Stomach (tissue), 19 donors: ENCODE measurements at places on chromosomes 1 and 21. TPM values are rescaled to one million over a fixed set of nuclear protein-coding genes. Genes with fewer than 3 reads are reported as not detected.

The CFAP410 gene
- total RNA-seq, result 21.1 TPM

The CEP104 gene
- 128 TPM for total RNA-seq

DNA sequence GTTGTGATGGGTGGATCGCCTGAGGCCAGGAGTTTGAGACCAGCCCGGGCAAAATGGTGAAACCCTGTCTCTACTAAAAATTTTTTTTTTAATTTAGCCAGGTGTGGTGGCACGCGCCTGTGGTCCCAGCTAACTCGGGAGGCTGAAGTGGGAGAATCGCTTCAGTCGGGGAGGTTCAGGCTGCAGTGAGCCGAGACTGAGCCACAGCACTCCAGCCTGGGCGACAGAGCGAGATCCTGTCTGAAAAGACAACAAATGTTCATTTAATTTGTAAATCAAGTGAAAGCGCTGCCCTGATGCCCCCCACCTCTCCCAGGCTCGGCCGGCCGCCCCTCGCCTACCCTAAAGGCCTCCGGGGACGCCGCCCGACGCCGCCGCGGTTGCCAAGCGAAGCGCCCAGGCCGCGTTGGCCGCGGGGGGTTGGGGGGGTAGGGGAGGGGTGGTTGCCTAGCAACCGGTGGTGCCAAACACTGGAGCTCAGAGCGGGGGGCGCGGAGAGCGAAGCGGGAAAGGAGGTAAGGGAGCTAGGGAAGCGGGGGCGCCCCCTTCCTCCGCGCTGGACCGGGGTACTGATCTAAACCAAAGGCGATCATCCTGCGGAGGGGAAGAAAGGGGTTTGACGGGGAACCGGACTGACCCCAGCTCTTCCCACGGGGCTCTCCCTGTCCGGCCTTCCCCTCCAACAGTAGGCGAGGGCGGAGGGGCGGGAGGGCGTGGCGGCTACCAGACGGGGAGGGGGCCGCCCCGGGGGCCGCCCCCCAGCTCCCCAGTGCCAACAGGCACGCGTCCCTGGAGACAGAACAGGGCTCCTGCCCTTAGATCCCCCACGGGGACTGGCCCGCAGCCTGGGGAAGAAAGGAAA, at the start of gene TEKT2:
Gene TEKT2 (plus strand): TSS at position 460 of the 862 bp plus-strand sequence. CDS start 828 bp downstream, outside the sequence.
- peak; percentile 92 for DNase-seq
- peaks cover 19% of the 10 kb centered on the region for H3K4me1 ChIP-seq
- H3K27me3 ChIP-seq, result no peaks in the 10 kb centered on the region
- no peaks in the 10 kb centered on the region for H3K36me3 ChIP-seq

DNA sequence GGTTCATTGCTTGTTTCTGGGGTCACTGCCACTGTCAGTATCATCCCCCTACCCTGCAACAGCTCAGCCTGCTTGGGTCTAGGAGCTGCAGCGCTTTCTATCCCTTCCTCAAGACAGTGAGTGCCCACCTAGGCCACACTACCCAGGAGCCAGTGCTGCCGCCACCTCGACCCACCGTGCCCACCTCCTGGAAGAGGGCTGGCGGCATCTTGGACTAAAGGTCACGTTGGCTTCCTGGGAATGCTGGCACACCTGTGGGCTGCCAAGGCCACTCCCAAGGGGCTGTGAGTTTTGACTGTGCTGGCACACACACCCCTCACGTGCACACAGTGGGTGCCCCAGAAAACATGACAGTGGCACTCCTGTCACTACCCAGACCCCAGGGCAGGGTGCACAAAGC, 22.1 kb downstream of the CRYAA start:
- H3K27ac ChIP-seq, result no peak overlapping the region
- H3K4me3 ChIP-seq, result no peak overlapping the region
- no peaks in the 10 kb centered on the region for H3K36me3 ChIP-seq
- no peak for DNase-seq
- H3K27me3 ChIP-seq, result peaks cover 35% of the 10 kb centered on the region

- H3K36me3 ChIP-seq, result no peaks in the 10 kb centered on the region
- H3K27me3 ChIP-seq, result no peaks in the 10 kb centered on the region
- H3K4me3 ChIP-seq, result no peak overlapping the region
- DNase-seq, result peak; percentile 69
- no peaks in the 10 kb centered on the region for H3K4me1 ChIP-seq
These were observed 18.3 kb upstream of the CAPN8 start for GRCh38 chr1:223683586-223684487.

GRCh38 chr1:51421964-51422363, 91.6 kb upstream of the TTC39A start:
- DNase-seq, result peak; percentile 81
- peaks cover 12% of the 10 kb centered on the region for H3K4me1 ChIP-seq
- H3K27ac ChIP-seq, result no peak overlapping the region
- no peak overlapping the region for H3K4me3 ChIP-seq
- H3K27me3 ChIP-seq, result no peaks in the 10 kb centered on the region

DNA sequence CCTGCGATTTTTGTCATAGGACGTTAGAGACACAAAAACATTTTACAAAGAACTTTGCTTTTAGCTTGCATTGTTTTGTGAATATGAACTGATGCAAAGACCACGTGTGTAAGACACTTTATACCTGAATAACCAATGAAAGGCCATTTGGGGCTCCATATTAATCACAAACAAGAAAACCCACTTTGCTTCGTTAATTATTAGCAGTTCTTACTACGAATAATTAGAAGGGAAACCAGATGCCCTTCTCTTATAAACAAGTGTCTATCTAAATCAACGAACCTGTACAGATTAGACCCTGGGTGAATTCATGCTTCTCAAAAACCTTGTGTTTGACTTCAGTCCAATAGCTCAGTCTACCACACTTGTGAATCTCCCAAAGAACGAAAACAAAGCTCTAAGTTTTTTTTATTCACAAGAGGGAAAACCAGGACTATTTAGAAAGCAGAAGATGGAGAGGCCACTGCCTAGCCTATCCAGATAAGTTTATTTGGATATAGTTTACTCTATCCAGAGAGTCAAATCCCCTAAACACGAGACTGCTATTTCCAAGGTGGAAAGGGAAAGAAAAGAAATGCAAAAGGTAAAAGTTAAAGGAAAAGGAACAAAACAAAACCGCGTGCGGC, 897 bp downstream of the CYYR1 start:
- peak overlapping the region; percentile 43 for H3K27ac ChIP-seq
- H3K4me3 ChIP-seq, result peak overlapping the region; percentile 43
- H3K4me1 ChIP-seq, result no peaks in the 10 kb centered on the region
- H3K36me3 ChIP-seq, result no peaks in the 10 kb centered on the region
- DNase-seq, result no peak

DNA sequence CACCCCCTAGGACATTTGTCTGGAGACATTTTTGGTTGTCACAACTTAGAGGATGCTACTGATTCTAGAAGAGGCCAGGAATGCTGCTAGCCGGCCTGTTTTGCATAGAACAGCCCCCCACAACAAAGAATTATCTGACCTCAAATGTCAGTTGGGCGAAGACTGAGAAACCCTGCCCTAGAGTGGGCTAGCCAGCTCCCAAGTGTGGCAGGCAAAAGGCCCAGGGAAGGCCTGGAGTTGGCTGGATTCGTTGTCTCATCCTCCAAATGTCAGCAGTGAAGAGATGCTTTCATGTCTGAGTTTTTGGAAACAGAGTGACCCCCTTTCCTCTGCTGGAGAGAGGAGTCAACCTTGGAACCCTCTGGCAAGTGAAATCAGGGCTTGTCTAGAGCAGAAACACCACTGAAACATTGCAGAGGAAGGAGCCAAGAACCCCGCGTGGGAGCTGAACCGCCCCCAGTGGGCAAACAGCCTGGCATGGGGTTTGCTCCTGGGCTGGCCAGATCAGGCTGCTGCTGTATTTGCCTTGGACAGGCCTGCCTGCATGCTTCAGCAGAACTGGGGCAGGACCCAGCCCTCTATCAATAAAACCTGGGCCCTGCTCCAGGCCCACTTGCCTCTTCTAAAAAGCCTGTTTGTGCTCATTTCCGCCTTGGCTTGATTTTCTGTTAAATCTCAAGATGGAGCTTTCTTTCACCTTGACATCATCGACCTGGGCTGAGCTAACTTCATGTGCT, 32.9 kb downstream of the RASSF5 start:
- H3K27ac ChIP-seq, result peak overlapping the region; percentile 85
- peak; percentile 76 for DNase-seq

DNA sequence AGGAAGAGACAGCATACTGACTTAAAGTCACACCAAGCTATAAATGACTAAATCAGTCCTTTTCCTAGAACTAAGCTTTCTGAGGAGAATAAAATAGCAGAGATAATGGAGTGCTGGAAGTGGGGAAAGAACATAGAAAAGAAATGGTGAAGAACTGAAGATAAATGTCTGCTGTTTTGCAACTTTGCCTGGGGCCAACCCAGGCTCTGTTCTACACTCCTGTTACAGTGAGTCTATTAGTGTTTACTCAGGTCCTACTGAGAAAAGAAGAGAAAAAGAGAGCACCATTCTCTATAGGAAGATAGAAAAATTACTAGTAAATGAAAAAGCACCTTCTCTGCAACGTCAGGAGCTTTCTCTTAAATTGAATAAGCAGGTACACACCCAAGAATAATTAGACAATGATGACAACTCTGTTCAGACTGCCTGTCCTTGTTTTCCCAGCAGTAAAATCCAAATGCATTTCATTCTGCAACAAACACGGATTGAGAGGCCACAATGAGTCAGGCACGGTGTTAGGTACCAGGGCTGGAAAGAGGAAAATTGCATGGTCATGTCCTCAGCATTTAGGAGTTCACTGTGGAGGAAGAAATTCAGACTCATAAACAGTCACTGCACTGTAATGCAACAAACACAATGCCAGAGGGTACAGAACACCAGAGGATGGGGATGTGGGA, 139.4 kb upstream of the CAMK1G start:
- no peaks in the 10 kb centered on the region for H3K36me3 ChIP-seq
- DNase-seq, result no peak
- H3K4me3 ChIP-seq, result no peak overlapping the region
- no peaks in the 10 kb centered on the region for H3K27me3 ChIP-seq
- H3K27ac ChIP-seq, result no peak overlapping the region

DNA sequence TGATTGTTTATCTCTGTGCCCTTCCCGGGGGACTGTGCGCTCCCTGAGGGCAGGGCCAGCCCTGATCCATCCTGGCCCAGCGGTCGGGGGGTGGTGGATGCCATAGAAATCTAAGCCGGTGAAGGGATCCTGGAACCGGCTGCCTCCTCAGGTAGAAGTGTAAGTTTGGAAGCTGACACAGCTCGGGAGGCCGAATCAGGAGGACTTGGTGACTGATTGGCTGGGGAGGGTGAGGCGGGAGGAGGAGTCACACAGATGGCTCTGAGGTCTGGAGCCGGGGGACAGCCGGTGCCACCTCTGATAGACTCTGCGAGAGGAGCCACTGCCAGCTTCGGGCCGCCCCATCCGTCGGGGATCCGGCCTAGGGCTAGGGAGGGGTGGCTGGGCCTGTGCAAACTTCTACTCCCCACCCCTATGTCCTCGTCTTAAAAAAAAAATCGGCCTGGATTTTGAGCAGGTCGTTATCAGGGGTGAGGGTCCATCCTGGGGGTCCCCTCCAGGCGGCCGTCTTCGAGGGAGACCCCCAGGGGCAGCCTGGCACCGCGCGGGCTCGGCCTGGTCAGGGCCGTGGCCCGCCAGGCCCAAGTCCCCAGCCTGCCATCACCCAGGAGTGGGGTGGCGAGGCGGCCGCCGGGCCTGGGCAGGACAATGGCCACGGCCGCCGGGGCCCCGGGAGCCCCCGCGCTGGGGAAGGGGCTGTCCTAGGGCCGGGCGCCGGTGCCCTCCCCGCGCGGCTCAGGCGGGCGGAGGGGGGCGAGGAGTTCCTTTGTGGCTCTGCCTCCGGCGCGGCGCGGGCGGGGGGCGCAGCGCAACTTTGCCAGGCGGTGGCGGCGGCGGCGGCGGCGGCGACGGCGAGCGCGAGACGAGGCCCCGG, 708 bp upstream of the ZNF362 start:
- peak; percentile 80 for DNase-seq
- peak overlapping the region; percentile 57 for H3K4me3 ChIP-seq
- no peaks in the 10 kb centered on the region for H3K36me3 ChIP-seq
- peaks cover 29% of the 10 kb centered on the region for H3K4me1 ChIP-seq
- H3K27me3 ChIP-seq, result no peaks in the 10 kb centered on the region
- peak overlapping the region; percentile 91 for H3K27ac ChIP-seq
